Activated CD4-positive, alpha-beta memory T cell treated with anti-CD3 and anti-CD28 coated beads for 36 hours (primary cell): ENCODE measurements at places on chromosomes 7 and 10. TPM values are rescaled to one million over a fixed set of nuclear protein-coding genes. Genes with fewer than 3 reads are reported as not detected.

The DOCK1 gene
- total RNA-seq = 0.22 TPM

DNA sequence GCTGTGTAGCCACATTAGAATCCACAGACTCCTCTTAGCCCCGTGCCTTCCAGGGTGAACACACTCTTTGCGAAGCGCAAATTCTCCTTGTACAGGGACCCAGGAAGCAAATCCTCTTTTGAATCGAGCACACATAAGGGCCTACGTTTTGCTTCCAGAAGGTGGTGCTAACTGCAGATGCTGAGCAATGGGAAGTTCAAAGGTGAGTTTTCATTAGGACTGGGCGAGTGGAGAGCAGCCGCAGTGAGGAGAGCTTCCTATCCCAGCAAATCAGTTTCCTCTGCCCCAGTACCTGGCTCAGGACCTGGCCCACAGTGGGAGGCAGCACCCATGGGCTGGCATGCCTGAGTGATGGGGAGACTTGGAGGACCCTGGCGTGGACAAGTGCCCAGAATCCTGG, 23.5 kb upstream of the GPR26 start:
- H3K36me3 ChIP-seq = no peaks in the 10 kb centered on the region
- H3K4me1 ChIP-seq = no peaks in the 10 kb centered on the region
- no peak for DNase-seq

DNA sequence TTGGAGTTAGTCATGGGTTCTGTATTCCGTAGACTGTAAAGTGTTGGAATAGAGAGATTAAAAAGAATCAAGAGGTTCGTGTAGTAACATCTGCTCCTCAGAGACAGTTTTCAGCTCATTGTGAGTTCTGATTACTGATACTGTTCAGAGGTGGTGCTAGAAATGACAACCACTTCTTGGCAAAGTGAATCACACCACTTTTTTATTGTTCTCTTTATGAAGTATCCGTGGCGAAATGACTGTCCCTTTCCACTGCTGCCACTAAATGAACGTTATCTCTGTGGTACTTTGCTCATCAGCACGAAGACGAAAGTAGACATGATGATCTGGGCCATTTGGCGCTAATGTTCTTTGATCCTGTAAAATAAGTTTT, 860 bp downstream of the RPP30 start:
- H3K27ac ChIP-seq = peak overlapping the region; percentile 98
- DNase-seq = peak; percentile 72
- peaks cover 31% of the 10 kb centered on the region for H3K4me1 ChIP-seq
- peak overlapping the region; percentile 93 for H3K4me3 ChIP-seq

DNA sequence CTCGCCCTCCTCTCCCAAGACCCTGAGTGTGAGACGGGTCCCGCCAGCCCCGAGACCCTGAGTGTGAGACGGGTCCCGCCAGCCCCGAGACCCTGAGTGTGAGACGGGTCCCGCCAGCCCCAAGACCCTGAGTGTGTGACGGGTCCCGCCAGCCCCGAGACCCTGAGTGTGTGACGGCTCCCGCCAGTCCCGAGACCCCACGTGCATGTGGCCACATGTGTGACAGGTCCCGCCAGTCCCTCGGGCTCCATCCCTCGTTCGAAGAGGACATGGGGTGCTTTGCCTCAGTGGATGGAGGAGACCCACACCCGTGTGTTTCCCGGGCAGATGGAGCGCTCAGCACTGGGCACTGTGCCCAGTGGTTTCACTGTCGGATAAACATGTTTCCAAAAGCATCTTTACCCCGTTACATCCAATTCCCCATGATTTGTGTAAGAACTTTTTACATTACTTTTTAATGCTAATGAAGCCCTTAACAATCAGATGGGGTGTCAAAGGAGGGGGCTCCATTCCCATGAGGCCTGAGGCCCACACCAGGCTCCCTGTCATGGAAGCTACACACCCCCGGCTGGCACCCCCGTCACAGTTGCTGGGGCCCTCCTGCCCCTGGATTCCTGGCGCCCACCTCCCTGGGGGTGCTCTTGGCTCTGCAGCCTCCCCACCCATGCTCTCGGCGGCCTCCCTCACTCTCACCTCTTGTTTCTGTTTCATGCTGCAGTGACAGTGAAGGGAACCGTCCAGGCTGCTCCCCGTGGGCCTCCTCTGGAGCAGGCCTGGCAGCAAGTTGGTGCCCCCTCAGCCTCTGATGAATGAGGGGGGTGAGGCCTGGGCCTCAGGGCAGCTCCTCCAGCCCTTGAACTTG, 48.5 kb upstream of the CFAP46 start:
- H3K4me1 ChIP-seq = no peaks in the 10 kb centered on the region
- no peak overlapping the region for H3K4me3 ChIP-seq
- DNase-seq = no peak

- H3K27ac ChIP-seq = no peak overlapping the region
- H3K4me1 ChIP-seq = no peaks in the 10 kb centered on the region
- peaks cover 12% of the 10 kb centered on the region for H3K27me3 ChIP-seq
- no peaks in the 10 kb centered on the region for H3K36me3 ChIP-seq
- no peak for DNase-seq
Measured at GRCh38 chr7:29723599-29723998, 82.7 kb upstream of the WIPF3 start.
